Calu3 (cell line): ENCODE measurements at places on chromosomes 5 and 9.
A peak's percentile ranks its signal among the peaks of the same experiment; 100 is the strongest.

DNA sequence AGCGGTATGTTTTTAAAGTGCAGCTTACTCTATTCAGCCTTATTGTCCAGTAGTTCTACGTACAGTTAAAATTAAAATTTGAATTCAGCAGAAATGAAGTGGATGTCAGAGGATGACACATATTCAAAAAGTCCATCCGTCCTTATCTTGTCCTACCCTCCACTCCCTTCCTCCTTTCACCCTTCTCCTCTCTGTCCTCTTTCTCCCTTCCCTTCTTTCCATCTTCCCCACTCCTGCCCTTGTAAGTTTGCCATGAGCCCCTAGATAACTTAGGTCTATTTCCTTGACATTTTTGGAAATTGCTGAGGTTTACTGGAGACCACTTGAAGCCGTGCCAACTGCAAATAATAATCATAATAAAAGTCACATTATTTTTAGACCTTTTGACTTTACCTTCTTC lies 67.6 kb downstream of the TRIO start:
- no peak for DNase-seq

GRCh38 chr5:102873379-102873932 lies 118.4 kb downstream of the PAM start:
- no peak for DNase-seq

- DNase-seq, result peak; percentile 82
Observed at GRCh38 chr5:172740428-172741205, 30.4 kb downstream of the DUSP1 start.

DNA sequence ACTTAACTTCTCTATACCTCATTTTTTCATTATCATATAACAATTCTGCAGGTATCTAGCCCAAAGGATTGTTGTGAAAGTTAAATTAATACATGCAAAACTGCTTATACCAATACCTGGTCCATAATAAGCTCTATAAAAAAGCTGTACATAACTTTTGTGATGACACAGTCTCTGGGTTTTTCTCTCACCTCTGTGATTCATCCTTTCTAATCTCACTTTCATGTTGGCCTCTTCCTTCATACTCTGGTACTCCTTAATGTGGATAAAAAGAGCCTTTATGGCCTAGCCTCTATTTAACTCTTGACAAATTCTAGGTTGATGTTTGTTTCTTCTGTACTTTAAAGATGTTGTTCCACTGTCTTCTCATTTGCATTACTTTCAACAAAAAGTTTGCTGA lies 162.9 kb upstream of the ACOT12 start:
- no peak for DNase-seq

DNA sequence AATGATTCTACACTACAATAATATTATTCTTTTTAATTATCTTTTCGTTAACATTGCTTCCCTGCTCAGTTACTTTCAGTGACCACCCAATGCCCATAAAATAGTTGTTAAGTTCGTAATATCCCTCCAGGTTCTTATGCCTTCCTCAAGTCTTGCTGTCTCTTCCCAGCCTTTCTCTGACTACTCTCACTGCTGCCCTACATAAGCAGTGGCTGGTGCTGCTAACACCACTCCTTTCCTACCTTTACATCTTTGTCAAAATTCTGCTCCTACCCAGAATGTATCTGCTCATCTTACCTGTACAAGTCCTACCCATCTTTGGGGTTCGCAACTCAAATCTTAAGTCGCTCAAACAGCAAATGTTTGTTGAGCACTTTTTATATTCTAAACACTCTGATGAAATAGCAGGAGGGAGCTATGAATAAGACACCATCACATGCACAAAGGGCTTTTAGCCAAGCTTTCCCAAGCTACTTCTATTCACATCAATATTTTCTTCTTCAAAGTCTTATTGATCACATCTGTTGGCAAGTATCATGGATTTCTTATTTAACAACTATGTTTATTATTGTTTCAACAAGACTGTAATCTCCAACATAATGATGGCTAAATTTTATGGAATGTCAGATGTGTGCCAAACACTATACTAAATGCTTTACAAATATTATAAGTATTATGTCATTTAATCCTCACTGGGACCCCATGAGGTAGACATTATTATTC lies 29.5 kb downstream of the SLC25A46 start:
- DNase-seq, result no peak

DNA sequence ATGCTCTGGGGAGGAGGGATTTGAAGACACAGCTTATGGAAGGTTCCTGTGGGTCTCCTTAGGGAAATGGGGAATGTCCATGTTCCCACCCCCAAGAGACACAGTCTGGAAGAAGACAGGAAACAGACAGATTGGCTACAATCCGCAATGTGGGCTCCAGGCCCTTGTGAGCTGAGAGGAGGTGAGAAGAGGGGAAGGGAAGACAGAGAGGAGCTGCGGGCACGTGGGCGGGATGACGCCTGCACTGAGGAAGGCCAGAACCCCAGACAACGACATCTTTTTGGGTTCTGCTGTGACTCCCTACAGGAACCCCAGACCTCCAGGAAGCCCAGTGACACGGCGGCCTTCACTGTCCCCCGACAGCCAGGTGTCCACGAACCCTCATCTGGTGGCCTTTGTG lies 29.9 kb upstream of the NKD2 start:
- no peak for DNase-seq

DNA sequence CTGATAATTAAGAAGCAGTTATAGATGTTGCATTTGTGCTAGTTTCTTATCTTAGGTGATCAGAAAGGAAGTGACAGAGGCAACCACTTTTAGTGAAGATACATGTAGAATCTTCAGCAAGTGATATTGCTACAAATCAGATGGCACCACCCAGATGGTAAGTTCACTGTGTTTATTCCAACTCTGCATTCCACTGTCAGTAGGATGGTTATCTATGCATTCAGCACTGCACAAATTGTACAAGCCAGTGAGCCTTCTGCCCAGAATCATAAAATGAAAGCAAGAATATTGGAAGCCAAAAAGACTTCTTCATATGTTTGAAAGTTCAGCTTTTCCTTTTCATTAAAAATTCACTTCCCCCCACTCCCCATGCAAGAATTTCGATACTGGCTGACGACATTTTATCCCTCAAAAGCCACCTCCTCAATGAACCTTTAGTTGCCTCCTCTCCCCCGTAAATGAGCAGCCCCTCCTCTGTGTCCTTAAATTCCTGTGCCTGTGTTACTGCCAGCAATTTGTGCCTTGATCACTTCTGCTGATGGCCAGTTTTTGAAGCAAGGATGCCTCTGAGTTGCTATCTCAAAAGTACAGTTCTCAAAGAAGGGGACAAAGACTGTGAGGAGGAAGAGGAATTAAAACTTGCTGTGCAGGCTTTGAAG lies 91.6 kb downstream of the ZSWIM6 start:
- DNase-seq, result no peak

- no peak for DNase-seq
Observed at GRCh38 chr9:15697446-15697851, 144.6 kb downstream of the CCDC171 start.

DNA sequence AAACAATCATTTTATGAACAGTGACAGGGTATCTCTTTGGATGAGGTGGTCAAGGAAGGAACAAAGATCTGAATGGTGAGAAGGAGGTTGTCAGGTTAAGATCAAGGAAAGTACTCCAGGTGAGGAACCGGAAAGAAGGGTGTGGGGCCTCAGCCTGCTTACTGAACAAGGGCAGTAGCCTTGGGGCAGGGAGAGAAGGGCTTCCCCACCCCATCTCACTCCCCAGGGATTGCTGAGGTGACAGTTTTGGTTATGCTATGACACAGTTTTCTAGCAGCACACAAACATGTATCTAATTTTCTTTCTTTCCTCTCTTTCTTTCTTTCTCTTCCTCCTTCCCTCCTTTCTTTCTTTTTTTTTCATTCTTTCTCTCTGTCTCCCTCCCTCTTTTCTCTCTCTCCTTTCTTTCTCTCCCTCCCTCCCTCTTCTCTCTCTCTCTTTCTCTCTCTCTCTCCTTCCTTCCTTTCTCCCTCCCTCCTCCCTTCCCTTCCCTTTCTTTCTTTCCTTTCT lies 4.1 kb upstream of the HDHD3 start:
- DNase-seq, result no peak

DNA sequence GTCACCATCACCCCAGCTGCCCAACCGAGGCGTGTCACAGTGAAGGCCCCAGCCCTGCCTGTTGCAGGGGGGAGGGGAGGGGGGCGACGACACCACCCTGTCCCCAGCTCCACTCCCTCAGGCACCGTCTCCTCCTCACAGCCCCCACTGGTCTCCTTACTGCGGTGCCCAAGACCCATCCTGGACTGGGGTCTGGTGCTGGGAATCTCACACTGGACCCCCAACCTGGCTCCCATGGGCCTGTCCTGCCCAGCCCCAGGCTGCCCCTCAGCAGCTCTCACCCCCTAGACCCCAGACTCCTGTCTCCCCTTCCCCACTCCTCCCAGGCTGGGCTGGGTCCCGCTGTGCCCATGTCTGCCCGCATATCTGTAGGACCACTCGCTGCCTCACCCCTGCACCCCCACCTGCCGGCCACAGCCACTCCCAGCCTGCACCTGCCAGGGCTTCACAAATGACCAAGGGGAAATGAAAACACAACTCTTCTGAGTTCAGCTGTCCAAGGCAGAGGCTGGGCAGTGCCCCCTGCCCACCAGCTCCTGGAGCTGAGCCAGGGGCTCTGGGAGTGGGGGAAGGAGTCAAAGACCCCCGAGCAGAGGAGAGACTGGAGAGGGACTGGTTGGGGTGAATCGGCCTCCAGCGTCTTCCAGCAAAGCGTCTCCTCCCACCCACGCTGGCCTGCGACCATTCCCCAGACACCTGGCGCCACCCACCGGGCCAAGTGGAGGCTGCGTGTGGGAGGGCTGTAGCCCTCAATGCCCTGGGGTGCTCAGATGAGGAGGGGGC lies 32.6 kb upstream of the EGFL7 start:
- DNase-seq, result peak; percentile 71

DNA sequence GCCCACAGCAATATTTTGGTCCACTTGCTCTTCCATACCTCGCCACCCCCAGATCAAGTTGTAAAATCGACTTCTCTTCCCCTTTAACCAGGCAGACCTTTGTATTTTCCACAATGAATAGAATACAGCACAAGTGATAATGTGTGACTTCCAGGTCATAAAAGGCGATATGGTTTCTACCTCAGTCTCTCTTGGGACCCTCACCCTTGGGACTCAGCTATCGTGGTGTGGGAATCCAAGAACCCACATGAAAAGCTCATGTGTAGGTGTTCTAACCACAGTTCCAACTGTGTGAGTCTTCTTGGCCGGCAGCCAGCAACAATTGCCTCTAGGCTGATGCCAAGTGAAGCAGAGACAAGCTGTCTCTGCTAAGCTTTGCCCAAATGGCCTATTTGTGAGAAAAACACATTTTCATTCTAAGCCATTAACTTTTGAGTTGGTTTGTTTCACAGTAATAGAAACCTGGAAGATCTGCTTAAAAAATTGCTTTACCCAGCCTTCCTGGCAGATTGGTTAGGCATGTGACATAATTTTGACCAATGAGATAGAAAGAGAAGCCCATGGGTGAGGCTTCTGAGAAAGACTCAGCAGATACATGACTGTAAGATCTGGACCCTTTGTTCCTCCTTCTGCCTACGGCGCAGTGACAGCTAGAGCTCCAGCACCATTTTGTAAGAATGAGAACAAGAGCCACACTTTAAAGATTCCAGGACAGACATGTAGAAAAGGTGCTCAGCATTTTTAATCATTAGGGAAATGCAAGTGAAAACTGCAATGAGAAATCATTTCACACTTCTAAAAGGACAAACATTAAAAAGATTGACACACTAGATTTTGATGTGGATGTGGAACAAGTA lies 18.3 kb upstream of the MLLT3 start:
- peak; percentile 28 for DNase-seq

DNA sequence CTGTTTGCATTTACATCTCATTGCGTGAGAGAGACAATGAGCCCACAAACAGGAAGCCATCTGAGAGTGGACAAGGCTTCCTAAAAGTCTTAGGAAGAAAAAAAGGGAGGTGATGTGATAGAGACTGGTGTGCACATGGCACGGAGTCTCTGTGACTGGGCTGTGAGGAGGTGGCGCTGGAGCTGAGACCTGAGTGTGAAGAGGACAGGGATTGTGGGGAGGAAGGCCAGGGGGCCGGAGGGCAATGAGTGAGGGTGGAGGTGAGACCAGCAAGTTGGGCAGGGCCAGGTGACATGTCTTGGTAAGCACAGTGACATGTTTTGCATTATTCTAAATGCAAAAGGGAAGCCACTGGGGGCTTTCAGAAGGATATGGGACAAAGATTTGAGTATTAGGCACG lies 45.0 kb downstream of the TSPAN17 start:
- peak; percentile 19 for DNase-seq

DNA sequence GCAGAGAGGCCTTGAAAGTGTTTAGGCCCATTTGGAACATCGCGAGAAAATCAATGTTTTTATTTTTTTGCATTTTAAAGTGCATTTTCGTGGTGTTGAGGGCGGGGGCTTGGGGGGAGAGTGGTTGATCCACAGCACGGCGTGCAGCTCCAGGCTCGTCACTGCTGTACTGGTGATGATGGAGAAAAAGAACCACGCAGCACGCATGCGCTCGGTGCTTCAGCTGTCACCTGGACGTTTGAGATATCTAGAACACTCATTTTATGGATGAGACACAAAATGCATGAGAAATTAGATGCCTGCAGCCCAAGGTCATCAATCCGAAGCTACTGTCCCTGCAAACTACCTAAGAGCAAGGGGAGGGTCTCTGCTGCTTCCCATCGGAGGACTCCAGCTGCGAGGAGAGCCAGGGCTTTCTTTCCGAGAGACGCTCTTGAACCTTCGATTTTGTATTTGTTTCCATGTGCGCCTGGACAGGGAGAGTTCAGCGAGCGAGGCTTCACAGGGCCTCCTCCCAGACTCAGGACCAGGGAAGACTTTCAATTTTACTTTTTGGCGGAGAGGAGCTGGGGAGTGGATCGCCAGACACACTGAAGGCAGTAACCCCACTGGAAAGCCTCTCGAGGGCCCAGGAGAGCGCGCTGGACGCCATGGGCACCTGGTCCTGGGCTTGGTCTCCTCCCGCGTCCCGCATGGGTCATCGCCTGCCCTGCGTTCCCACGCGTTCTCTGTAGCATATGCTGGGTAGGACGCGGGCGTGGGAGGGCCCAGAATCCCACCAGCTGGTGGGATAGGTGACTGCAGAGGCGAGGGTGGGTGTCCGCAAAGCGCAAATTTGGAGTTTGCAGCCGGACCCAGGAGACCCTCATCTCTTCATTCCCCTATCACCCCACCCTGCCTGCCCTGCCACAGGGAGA lies 2.5 kb downstream of the DMRT2 start:
- DNase-seq, result no peak

- peak; percentile 46 for DNase-seq
Observed at GRCh38 chr5:72788866-72789505, 27.5 kb upstream of the TNPO1 start.

- no peak for DNase-seq
Observed at GRCh38 chr9:82681809-82682208, 381.1 kb downstream of the RASEF start.

- no peak for DNase-seq
Observed at GRCh38 chr9:125507226-125507625, 199.8 kb downstream of the MAPKAP1 start.

GRCh38 chr9:8649160-8649559 lies 849.6 kb upstream of the DMAC1 start:
- DNase-seq, result no peak

GRCh38 chr9:70081120-70081495 lies 37.5 kb downstream of the MAMDC2 start:
- DNase-seq, result no peak

GRCh38 chr5:37717613-37718431 lies 122.0 kb downstream of the GDNF start:
- DNase-seq, result peak; percentile 81
